ENCODE measurements at places on chromosomes 12 and 14. TPM values are rescaled to one million over a fixed set of nuclear protein-coding genes. Genes with fewer than 3 reads are reported as not detected.

- H3K4me1 ChIP-seq: peaks cover 25% of the 10 kb centered on the region
- no peak overlapping the region for H3K27ac ChIP-seq
- no peaks in the 10 kb centered on the region for H3K27me3 ChIP-seq
- H3K4me3 ChIP-seq: no peak overlapping the region
These were observed 11.7 kb downstream of the SP1 start for GRCh38 chr12:53391724-53392123.

GRCh38 chr14:76927971-76928700 lies 100.4 kb downstream of the IRF2BPL start:
- DNase-seq: no peak
- H3K27ac ChIP-seq: no peak overlapping the region
- H3K4me1 ChIP-seq: no peaks in the 10 kb centered on the region
- no peaks in the 10 kb centered on the region for H3K27me3 ChIP-seq

DNA sequence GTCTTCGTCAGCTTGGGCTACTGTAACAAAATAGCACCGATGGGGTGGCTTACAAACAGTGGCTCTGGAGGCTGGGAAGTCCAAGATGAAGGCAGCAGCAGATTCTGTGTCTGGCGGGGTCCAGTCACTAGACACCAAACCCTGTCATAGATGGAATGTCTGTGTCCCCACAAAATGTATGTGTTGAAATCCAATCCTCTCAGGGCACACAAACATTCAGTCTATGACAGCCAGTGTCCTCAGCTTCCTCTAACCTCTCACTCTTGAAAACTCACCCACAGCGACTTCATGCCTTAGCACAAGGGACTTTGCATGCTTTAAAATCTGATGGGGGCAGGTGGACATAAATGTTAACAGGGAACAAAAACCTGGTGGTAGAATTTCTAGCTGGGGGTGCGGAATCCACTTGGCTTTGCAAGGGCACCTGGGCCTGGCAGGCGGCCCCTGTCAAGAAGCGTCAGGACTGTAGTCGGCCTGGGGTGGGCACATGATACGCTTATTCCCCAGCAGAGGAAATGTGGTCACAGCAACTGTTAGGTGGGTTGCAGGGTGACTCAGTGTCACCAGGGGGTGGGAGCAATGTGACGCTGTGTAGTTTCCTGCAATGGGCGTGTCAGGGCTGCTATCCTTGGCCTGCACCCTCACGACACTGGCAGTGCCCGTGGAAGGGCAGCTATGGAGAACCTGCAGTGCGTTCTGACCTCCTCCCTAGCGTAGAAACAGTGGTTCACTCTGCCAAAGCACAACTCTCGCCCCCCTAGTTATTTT lies 17.7 kb downstream of the RIN3 start:
- no peak overlapping the region for H3K4me3 ChIP-seq
- H3K4me1 ChIP-seq: peaks cover 47% of the 10 kb centered on the region
- DNase-seq: peak; percentile 70
- peak overlapping the region; percentile 64 for H3K27ac ChIP-seq

GRCh38 chr14:104036212-104036611 lies 49.3 kb upstream of the ASPG start:
- H3K4me1 ChIP-seq: no peaks in the 10 kb centered on the region
- no peaks in the 10 kb centered on the region for H3K36me3 ChIP-seq
- peaks cover 4% of the 10 kb centered on the region for H3K27me3 ChIP-seq
- no peak for DNase-seq
- no peak overlapping the region for H3K27ac ChIP-seq

GRCh38 chr12:31817120-31817519 lies 88.3 kb upstream of the AMN1 start:
- H3K4me1 ChIP-seq: no peaks in the 10 kb centered on the region
- no peaks in the 10 kb centered on the region for H3K36me3 ChIP-seq
- no peak for DNase-seq
- no peaks in the 10 kb centered on the region for H3K27me3 ChIP-seq

DNA sequence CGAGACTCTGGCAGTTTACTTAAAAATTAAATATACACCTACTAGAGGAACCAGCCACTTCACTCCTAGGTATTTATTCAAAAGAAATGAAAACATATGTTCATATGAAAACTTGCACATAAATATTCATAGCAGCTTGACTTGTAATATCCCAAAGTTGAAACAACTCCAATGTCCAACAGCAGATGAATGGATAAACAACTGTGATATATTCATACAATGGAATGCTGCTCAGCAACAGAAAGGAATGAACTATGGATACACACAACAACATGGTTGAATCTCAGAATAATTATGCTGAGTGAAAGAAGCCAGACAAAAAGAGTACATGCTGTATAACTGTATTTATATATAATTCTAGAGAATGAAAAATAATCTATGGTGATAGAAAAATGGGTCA lies 53.4 kb upstream of the DACT1 start:
- H3K27ac ChIP-seq: no peak overlapping the region
- H3K4me3 ChIP-seq: no peak overlapping the region
- H3K27me3 ChIP-seq: no peaks in the 10 kb centered on the region
- no peaks in the 10 kb centered on the region for H3K4me1 ChIP-seq

DNA sequence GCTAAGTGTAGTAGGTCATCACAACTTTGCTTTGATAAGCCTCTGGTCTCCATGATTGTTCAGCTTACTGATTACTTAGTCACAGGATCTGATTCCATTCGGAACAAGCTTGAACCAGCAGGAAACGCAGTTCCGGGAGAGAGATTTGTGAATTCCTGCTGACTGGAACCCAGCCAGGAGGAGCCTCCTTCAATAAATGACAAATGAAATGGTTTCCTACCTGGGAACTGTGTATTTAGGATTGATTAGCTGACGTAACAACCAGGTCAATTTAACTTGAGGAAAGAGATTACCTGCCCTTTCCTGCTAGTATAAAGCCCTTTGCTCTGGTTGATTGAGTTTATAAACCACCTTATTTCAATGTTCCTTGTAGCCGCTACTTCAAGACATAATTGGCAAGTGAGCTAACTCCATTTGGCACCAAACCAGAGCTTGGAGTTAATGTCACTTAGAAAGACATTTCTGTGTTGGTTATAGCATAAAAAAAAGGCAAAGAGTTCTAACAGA lies 35.1 kb upstream of the KCNH3 start:
- no peak overlapping the region for H3K4me3 ChIP-seq
- no peaks in the 10 kb centered on the region for H3K4me1 ChIP-seq
- H3K36me3 ChIP-seq: peaks cover 6% of the 10 kb centered on the region
- H3K27me3 ChIP-seq: no peaks in the 10 kb centered on the region
- peak; percentile 70 for DNase-seq
- H3K27ac ChIP-seq: peak overlapping the region; percentile 50

- no peaks in the 10 kb centered on the region for H3K27me3 ChIP-seq
- peak overlapping the region; percentile 94 for H3K27ac ChIP-seq
- peak overlapping the region; percentile 55 for H3K4me3 ChIP-seq
- H3K4me1 ChIP-seq: peaks cover 59% of the 10 kb centered on the region
- peak; percentile 76 for DNase-seq
These were observed 109.4 kb downstream of the ARF6 start for GRCh38 chr14:50001999-50002925.

DNA sequence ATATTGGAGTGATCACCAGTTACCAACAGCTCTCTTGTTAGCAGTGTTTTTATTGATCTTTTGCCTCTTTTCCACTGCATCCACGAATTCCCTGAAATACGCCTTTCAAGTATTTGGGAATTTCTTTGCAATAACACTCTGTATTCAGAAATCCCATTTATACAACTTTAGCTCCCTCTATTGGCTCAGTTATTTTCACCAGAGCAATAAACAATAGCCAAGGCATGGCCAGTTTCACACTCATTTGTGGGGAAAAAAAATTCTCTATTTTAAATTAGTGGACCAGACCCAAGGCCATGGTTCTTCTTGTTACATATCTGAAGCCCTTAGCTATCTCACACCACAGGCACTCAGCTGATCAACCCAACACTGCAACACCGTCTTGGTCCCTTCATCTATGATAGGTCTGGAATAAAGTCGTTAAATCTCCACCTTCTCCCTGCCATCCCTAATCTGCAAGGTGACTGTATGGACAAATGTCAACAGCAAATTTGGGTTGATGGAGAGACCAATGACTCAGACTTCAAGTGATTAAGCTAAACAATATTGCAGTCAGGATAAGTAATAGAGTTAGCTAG lies 92.4 kb upstream of the TMEM260 start:
- H3K36me3 ChIP-seq: no peaks in the 10 kb centered on the region
- no peak overlapping the region for H3K4me3 ChIP-seq

DNA sequence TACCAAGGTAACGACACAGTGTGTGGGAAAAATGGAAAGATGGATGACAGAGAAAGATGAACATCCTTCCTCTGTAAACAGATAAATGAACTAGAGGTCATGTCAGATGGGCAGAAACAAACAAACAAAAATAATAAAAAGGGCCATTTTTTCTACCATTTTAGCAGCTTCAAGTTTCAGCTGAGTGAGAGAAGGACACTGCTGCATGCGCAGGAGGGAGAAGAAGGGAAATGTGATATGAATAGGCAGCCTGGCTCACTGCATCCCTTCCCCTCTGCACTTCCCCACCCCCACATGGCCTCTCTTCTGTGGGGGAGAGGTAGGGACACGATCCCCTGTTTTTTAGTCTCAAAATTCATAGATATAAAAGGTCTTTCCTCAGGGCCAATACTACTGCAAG lies 492.0 kb downstream of the NELL2 start:
- H3K36me3 ChIP-seq: no peaks in the 10 kb centered on the region
- no peak for DNase-seq
- no peak overlapping the region for H3K4me3 ChIP-seq
- no peak overlapping the region for H3K27ac ChIP-seq
- no peaks in the 10 kb centered on the region for H3K27me3 ChIP-seq

GRCh38 chr12:114671443-114672411 lies 12.2 kb downstream of the TBX3 start:
- peaks cover 13% of the 10 kb centered on the region for H3K36me3 ChIP-seq
- H3K4me3 ChIP-seq: no peak overlapping the region
- H3K27me3 ChIP-seq: peaks cover 7% of the 10 kb centered on the region
- DNase-seq: no peak

- no peak overlapping the region for H3K27ac ChIP-seq
- H3K4me3 ChIP-seq: no peak overlapping the region
- H3K4me1 ChIP-seq: peaks cover 4% of the 10 kb centered on the region
- peaks cover 29% of the 10 kb centered on the region for H3K36me3 ChIP-seq
- no peak for DNase-seq
These were observed 10.7 kb downstream of the EIF2S1 start for GRCh38 chr14:67370830-67371229.

- no peak overlapping the region for H3K27ac ChIP-seq
- H3K27me3 ChIP-seq: no peaks in the 10 kb centered on the region
- H3K4me1 ChIP-seq: no peaks in the 10 kb centered on the region
- peak; percentile 74 for DNase-seq
- no peak overlapping the region for H3K4me3 ChIP-seq
- H3K36me3 ChIP-seq: no peaks in the 10 kb centered on the region
These were observed 142.2 kb upstream of the RFLNA start for GRCh38 chr12:124152731-124153130.

DNA sequence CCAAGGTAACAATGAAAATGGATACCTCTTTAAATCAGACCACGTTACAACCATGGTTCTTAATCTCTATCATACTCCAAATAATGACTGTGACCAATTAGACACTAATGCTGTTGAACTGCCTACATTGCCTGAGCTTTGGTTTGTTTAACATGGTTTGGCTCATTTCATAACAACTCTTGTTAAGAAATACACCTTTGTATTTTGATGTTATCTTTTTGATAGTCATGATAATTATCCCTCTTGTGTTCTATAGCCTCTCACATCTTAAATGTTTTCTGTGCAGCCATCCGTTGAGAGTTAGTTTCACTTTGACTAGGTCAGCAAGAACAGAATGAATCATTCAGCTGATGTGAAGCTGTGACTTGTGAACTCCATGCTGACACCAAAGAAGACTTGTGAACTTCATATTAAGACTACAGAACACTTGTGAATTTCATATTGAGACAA lies 75.5 kb upstream of the RERGL start:
- H3K4me1 ChIP-seq: peaks cover 7% of the 10 kb centered on the region
- H3K36me3 ChIP-seq: no peaks in the 10 kb centered on the region
- no peak for DNase-seq
- no peak overlapping the region for H3K27ac ChIP-seq

GRCh38 chr12:120862664-120863063 lies 41.5 kb downstream of the SPPL3 start:
- peaks cover 1% of the 10 kb centered on the region for H3K36me3 ChIP-seq
- no peaks in the 10 kb centered on the region for H3K27me3 ChIP-seq
- no peak overlapping the region for H3K4me3 ChIP-seq

- DNase-seq: peak; percentile 37
- H3K27ac ChIP-seq: peak overlapping the region; percentile 42
- no peak overlapping the region for H3K4me3 ChIP-seq
- H3K4me1 ChIP-seq: no peaks in the 10 kb centered on the region
- no peaks in the 10 kb centered on the region for H3K27me3 ChIP-seq
- peaks cover 6% of the 10 kb centered on the region for H3K36me3 ChIP-seq
These were observed 8.0 kb downstream of the SLC8B1 start for GRCh38 chr12:113326775-113327395.

DNA sequence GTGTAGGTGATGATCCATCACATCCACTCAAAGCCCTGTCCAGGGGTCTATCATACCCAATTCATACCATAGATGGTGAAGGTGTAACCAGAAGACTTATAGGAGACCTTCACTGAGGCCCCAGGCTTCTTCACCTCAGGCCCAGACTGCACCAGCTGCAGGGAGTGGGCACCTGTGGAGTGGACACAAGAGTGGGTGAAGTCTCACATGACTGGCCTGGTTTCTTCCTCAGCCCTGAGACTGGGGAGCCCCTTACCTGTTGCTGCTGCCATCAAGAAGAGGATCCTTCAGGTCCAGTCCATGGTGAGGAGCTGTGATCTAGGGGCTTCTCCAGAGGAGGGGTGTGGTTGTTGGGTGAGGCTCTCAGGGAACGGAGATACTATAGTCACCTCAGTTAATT lies 851.0 kb downstream of the TMEM121 start:
- no peaks in the 10 kb centered on the region for H3K4me1 ChIP-seq
- no peaks in the 10 kb centered on the region for H3K36me3 ChIP-seq
- H3K27ac ChIP-seq: no peak overlapping the region
- H3K4me3 ChIP-seq: no peak overlapping the region
- DNase-seq: no peak

- H3K36me3 ChIP-seq: peaks cover 21% of the 10 kb centered on the region
- H3K27ac ChIP-seq: no peak overlapping the region
- H3K4me1 ChIP-seq: no peaks in the 10 kb centered on the region
- no peaks in the 10 kb centered on the region for H3K27me3 ChIP-seq
These were observed 93.3 kb downstream of the CIT start for GRCh38 chr12:119783787-119784186.

DNA sequence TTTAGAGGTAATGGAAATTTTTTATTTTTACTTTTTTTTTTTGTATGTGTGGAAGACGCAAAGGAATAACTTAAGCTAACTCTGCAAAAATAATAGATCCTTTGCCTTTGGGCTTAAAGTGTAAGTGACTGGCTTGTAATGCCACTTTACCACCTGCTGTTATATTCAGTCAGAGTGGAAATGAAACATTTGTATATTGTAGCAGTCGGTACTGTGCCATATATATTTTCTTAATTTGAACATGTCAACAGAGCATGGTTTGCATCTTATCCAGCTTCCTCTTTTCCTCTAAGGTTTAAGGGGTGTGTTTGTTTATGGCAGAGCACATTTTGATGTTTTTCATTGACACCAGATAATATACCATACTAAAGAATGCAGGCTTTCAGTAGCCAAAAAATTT lies 176.6 kb downstream of the TRHDE start:
- H3K36me3 ChIP-seq: no peaks in the 10 kb centered on the region
- H3K4me1 ChIP-seq: no peaks in the 10 kb centered on the region
- H3K27me3 ChIP-seq: no peaks in the 10 kb centered on the region
- no peak for DNase-seq
- no peak overlapping the region for H3K27ac ChIP-seq

NEDD8 gene
- 166 TPM for total RNA-seq

SPTB gene
- not detected for total RNA-seq

PA2G4 gene
- total RNA-seq: 144 TPM

PMCH gene
- not detected for total RNA-seq

PAPLN gene
- 8.4 TPM for total RNA-seq

CIROP gene
- not detected for total RNA-seq

LHX5 gene
- total RNA-seq: not detected

OTOGL gene
- not detected for total RNA-seq

Measured in stomach (tissue), 19 donors.